ENCODE measurements at places on chromosomes 16 and 17.
A peak's percentile ranks its signal among the peaks of the same experiment; 100 is the strongest.

DNA sequence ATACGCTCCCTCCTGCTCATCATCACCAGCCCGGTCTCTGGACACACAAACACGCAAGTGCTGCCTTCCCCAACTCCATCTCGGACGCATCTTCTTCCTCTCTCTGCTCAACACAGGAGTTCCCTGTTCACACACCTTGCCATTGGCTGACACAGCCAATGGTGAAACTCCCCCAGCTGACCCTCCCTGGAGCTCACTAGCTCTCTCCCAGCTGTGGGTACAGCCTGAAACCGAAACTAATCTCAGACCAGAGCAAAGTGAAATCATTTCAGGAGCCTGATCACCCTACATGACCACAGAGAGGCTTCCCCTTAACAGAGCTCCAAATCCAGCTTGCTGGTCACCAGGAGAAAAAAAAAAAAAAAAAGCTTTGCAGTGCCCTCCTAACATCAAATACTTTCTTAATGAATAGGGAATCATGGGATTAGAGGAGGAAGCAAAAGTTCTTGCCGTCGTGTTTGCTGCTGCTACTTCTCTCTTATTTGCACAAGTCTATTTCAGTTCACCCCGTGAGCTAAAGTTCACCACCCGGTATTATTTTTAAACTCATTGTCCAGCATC is 8.3 kb downstream of the CUEDC1 start:
- no peak for DNase-seq

- DNase-seq: no peak
These were observed 92.2 kb downstream of the IRX3 start for GRCh38 chr16:54194334-54194743.

DNA sequence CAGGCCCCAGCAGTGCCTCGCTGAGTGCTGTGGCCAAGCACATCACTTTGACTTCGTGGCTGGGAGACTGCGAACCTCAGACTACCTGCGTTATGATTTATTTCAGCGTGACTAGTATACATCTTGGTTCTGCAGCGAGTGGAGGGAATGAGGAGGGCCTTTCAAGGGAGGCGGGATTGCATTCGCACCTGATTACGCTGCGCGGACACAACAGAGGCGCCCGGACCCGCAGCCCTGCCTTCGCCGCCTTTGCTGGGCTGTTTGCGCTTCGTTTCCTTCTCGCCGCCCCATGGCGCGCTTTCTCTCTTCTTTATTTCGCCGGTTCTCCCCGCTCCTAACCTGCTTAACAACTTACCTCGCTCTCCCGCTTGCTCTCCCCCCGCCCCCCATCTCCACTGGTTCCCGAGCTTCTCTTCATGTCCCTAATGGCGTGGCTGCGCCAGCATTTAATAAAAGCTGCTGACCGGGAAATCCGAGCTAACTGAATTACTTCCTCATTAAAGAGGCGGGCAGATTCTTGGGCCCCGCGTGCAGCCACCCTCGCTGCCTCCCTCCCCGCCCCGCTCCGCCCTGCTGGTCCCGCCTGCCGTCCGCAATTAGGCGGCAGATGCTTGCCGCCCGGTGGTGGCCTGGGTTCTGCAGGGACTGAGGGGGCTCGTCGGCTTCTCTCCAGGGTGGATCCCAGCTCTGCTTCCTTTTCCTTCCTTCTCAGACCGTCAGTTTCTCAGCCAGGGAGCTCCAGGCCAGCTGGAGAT is 257.6 kb upstream of the SDK2 start:
- peak; percentile 23 for DNase-seq

DNA sequence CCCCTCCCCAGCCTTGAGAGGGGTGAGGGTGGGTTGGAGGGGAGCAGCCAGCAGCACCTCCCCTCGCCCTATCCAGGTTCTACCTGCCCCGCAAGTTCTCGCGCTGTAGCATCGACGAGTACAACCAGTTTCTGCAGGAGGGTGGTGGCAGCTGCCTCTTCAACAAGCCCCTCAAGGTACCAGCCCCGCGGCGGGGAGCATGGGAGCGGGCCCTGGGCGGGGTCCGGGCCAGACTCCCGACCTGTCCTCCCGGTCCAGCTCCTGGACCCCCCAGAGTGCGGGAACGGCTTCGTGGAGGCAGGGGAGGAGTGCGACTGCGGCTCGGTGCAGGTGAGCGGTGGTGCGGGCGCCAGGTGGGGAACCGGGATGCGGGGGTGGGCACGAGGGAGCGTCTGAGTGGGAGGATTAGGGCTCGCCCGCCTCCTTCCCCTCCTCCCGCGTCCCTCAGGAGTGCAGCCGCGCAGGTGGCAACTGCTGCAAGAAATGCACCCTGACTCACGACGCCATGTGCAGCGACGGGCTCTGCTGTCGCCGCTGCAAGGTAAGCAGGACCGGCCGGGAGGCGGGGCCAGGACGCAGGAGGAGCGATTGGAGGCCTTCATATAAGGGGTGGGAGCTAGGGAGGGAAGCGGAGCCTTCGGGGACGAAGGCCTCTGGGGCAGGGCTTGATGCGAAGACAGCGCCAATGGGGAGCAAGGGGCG is 16.5 kb downstream of the ADAM11 start:
- peak; percentile 95 for DNase-seq

DNA sequence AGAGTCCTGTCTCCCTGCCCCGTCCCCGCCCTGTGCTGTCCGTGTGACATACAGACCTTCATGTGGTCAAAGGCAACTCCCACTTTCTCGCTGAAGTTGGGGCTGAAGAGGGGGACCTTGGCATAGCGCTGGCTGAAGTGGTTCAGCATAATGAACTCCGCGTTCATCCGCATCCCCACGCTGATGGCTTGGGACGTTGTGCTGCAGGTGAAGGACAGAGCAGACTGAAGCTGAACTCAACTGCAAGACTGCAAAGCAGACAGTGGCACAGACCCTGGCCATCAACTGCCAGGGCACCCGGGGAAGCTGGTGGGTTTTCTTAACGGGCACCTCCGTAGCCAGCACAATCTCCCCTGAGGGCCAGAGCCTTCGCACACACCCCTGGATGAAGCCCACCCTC is 24.2 kb downstream of the ELAC2 start:
- no peak for DNase-seq

- DNase-seq: no peak
These were observed 37.2 kb downstream of the ACSM1 start for GRCh38 chr16:20660325-20660724.

DNA sequence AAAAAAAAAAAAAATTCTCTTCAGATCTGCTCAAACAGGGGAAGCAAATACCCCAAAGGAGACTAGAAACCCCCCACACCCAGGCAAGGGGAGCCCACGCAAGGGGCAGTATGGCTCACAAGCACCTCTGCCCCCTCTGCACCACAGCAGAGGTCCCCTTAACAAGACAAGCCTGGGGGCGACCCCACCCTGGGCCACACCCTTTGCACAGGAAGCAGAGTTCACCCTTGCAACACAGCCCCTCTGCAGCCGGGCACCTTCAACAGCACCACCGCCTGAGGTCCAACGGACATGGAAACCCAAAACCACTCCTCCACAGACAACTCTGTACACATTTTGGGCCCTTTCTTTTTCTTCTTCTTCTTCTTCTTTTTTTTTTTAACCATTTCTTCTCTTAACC is 12.8 kb downstream of the AXIN1 start:
- no peak for DNase-seq

DNA sequence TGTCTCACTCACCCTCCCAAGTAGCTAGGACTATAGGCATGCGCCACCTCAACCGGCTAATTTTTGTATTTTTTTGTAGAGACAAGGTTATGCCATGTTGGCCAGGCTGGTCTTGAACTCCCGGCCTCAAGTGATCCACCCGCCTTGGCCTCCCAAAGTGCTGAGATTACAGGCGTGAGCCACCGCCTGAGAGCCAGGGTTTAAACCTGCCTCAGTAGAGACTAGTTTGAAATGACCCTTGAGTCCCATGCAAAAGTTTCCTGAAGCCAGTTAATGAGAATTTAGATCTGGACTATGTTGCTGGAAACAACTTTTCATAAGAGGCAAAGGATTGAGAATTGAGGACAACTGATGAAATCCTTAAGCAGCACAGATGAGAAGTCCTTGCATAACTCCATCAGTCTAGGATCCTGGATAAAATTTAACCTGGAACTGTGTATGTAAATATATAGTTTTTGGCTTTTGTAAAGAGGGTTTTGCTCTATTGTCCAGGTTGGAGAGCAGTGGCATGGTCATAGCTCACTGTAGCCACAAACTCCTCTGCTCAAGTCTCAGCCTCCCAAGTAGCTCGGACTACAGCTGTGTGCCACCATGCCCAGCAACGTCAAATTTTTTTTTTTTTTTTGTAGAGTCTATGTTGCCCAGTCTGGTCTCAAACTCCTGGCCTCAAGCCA is 43.2 kb downstream of the CYB5B start:
- no peak for DNase-seq
